ENCODE measurements at places on chromosomes 1 and 21. TPM values are rescaled to one million over a fixed set of nuclear protein-coding genes. Genes with fewer than 3 reads are reported as not detected.

The PRR9 gene
- total RNA-seq: not detected

The RNPC3 gene
- 18.7 TPM for total RNA-seq

The MUL1 gene
- total RNA-seq: 23.4 TPM

The SNIP1 gene
- total RNA-seq: 32.0 TPM

DNA sequence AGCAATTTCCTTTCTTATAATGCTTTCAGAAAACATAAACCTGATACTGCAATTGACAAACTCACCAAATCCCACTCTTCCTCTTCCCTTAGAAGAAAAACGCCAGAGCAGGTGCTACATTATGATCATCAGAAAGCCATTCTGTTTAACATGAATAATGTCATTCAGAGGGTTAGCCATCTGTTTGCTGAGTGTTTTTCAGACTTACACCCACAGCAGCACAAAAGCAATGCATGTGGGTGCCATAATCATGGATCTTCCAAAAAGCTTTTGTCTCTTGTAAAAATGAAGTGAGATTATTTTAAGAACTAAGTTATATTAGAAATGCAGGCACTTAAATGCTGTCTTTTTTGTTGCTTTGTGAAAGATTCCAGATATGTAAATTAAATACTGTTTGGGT, 204.6 kb upstream of the TMPRSS15 start:
- H3K4me1 ChIP-seq: no peaks in the 10 kb centered on the region
- H3K27me3 ChIP-seq: no peaks in the 10 kb centered on the region
- H3K27ac ChIP-seq: no peak overlapping the region
- no peak for DNase-seq
- H3K36me3 ChIP-seq: no peaks in the 10 kb centered on the region

GRCh38 chr1:161037661-161038522, 872 bp downstream of the TSTD1 start:
- H3K4me1 ChIP-seq: peaks cover 20% of the 10 kb centered on the region
- no peaks in the 10 kb centered on the region for H3K27me3 ChIP-seq
- H3K36me3 ChIP-seq: peaks cover 33% of the 10 kb centered on the region
- no peak for DNase-seq
- peak overlapping the region; percentile 76 for H3K27ac ChIP-seq

DNA sequence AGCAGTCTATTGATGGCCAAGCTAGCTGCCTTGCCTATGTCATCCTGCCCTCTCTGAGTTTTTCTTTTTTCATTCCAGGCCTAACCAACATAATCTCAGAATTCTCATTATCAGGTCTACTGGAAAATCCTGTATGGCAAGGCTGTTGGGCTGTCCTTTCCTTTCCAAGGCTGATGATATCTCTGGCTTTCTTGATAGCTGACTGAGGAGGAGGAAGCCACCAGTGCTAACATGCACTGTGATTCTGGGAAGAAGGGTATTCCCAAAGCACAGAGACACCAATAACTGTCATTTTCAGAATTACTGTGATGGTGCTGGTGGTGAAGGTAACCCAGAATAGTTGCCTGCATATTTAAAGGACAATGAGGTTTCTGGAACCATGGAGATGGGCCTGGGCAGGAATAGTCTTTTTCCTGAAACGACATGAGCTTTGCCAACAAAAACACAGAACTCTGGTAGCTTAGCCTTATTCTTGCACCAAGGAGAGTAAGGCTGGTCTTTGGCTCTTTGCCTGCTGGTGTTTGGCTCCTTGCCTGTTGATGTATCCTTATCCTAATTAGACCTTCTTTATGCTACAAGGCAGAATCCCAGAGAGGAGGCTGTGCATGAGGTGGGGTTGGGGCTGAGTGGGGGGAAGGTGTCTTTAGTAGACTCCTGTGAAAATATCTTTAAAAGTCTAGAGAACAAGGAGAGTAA, 157.4 kb downstream of the TNFSF18 start:
- no peaks in the 10 kb centered on the region for H3K36me3 ChIP-seq
- no peak overlapping the region for H3K27ac ChIP-seq
- H3K27me3 ChIP-seq: no peaks in the 10 kb centered on the region
- DNase-seq: peak; percentile 85
- H3K4me1 ChIP-seq: peaks cover 27% of the 10 kb centered on the region

The RNU1-2 gene
- total RNA-seq: 1,606 TPM

The IFI44L gene
- 8.0 TPM for total RNA-seq

DNA sequence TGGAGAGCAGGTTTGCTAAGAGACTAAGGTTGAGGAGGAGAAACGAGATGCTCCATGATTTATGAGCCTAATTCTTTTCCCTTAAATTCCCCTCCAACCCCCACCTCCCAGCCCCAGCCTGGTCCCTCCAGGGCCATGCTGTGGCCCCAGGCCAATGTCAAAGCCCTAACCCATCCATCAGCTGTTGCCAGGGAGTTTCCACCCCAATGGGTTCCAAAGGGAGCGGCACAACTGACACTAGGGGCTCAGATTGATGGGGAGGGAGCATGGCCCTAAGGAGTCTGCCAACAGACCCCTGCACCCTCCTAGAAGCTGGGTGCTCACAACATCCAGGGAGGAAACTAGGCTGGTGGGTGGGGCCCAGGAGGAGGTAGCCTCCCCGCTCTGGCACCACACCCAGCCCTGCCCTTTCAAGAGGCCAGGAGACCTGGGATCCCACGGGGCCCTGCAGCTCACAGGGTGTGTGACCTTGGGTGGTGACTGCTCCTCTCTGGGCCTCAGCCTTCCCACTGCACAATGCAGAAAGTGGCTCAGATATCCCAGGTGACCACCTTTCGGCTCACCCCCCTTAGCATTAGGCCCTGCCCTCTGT, 12.9 kb downstream of the AHDC1 start:
- no peak overlapping the region for H3K4me3 ChIP-seq
- H3K36me3 ChIP-seq: peaks cover 7% of the 10 kb centered on the region
- DNase-seq: no peak
- peaks cover 10% of the 10 kb centered on the region for H3K4me1 ChIP-seq
- no peaks in the 10 kb centered on the region for H3K27me3 ChIP-seq
- H3K27ac ChIP-seq: no peak overlapping the region

- H3K4me1 ChIP-seq: no peaks in the 10 kb centered on the region
- H3K4me3 ChIP-seq: no peak overlapping the region
- H3K27me3 ChIP-seq: peaks cover 65% of the 10 kb centered on the region
- no peaks in the 10 kb centered on the region for H3K36me3 ChIP-seq
- DNase-seq: peak; percentile 17
Measured at GRCh38 chr1:53688381-53689102, 50.4 kb downstream of the GLIS1 start.

- no peak for DNase-seq
- H3K27ac ChIP-seq: no peak overlapping the region
- no peak overlapping the region for H3K4me3 ChIP-seq
- H3K4me1 ChIP-seq: peaks cover 6% of the 10 kb centered on the region
- no peaks in the 10 kb centered on the region for H3K27me3 ChIP-seq
- no peaks in the 10 kb centered on the region for H3K36me3 ChIP-seq
Measured at GRCh38 chr1:72286401-72286800, 4.1 kb upstream of the NEGR1 start.

The MRPS6 gene
- total RNA-seq: 90.7 TPM

- no peaks in the 10 kb centered on the region for H3K27me3 ChIP-seq
- H3K36me3 ChIP-seq: no peaks in the 10 kb centered on the region
- H3K4me3 ChIP-seq: no peak overlapping the region
- no peaks in the 10 kb centered on the region for H3K4me1 ChIP-seq
- DNase-seq: no peak
Measured at GRCh38 chr1:3186526-3186921, 117.5 kb downstream of the PRDM16 start.

The PRDX1 gene
- total RNA-seq: 207 TPM

GRCh38 chr21:46202592-46203202, 18.4 kb upstream of the SPATC1L start:
- H3K4me3 ChIP-seq: no peak overlapping the region
- DNase-seq: no peak
- H3K27me3 ChIP-seq: no peaks in the 10 kb centered on the region
- no peaks in the 10 kb centered on the region for H3K4me1 ChIP-seq
- peaks cover 69% of the 10 kb centered on the region for H3K36me3 ChIP-seq
- no peak overlapping the region for H3K27ac ChIP-seq

DNA sequence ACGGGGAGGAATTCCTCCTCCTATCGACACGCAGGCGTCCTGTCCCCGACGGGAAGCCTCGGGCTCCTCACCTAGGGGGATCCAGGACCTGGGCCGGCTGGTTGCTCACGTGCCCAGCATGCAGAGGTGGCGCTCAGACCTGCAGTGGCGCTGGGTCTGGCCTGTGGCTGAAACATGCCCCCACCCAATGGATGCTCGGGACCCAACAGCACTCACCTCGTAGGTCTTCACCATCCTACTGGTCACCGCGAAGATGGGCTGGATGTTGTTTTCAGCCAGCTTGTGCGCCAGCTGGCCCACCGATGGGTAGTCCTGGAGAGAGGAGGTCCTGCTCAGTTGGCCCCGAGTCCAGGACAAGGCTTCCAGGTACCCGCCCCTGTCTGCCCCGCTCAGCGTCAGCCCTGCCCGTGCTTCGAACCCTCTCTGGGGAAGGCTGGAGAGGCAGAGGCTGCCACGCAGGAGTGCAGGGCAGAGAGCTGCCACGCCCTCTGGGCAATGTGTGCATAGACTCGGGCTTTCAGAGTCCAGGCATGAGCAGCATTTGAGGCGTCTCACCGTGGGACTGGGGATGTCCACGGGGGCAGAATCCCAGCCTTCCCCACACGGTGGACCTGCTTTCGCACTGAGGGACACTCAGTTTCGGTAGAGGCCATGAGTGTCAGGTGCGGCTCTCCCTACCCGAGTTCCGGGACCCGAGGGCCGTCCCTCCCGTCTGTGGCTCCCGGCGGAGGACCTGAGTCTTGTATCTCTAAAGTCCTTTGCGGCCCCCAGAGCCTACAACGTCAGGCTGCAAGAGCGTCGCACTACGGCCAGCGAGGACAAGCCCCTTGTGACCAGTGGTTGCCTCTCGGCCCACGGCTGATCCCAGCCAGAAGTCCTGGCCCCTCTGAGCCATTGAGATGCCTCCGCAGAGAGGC, 21.6 kb downstream of the ITGB2 start:
- no peak overlapping the region for H3K27ac ChIP-seq
- H3K27me3 ChIP-seq: no peaks in the 10 kb centered on the region
- peaks cover 8% of the 10 kb centered on the region for H3K36me3 ChIP-seq
- no peak overlapping the region for H3K4me3 ChIP-seq
- no peak for DNase-seq
- H3K4me1 ChIP-seq: no peaks in the 10 kb centered on the region

The UBL4B gene
- not detected for total RNA-seq

DNA sequence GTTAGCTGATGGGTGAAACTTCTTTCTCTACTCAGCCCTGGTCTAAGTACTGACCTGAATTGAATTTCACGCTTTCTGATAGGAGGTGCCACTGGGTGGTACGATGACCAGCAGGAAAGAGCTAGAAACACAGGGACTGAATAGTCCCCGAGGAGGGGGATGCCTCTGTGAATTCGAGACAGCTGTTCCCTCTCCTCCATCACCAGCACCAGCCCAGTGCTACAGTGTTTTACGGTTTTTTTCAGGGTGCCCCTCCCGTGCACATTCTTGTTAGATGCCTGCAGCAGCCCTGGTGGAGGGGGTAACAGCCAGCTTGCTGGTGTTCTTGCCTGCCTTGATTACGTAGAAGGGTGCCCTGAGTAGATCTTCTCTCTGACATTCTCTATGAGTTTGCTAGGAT, 7.1 kb downstream of the HUNK start:
- H3K4me1 ChIP-seq: no peaks in the 10 kb centered on the region
- DNase-seq: no peak
- H3K27me3 ChIP-seq: peaks cover 63% of the 10 kb centered on the region
- no peaks in the 10 kb centered on the region for H3K36me3 ChIP-seq
- H3K4me3 ChIP-seq: no peak overlapping the region

DNA sequence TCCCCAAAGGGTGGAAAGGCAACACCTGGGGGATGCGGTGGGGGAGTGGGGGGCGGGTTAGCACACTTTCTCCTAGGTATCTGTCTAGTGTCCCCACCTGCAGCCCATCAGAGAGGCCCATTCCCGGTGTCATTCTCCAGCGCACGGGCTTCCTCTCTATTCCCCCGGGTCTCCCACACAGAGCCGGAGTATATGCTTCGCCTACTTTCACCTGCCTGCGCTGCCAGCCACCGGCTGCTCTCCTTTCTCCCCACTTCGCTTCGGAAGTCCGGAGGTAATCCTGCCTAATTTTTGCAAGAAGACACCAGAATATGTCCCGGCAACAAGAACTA, 852 bp downstream of the RGS7 start:
- no peaks in the 10 kb centered on the region for H3K4me1 ChIP-seq
- no peaks in the 10 kb centered on the region for H3K27me3 ChIP-seq
- no peak overlapping the region for H3K27ac ChIP-seq
- H3K4me3 ChIP-seq: peak overlapping the region; percentile 45
- DNase-seq: no peak

- peaks cover 20% of the 10 kb centered on the region for H3K36me3 ChIP-seq
- peak overlapping the region; percentile 65 for H3K27ac ChIP-seq
- peaks cover 24% of the 10 kb centered on the region for H3K4me1 ChIP-seq
Measured at GRCh38 chr1:5983361-5984103, 8.7 kb downstream of the NPHP4 start.

DNA sequence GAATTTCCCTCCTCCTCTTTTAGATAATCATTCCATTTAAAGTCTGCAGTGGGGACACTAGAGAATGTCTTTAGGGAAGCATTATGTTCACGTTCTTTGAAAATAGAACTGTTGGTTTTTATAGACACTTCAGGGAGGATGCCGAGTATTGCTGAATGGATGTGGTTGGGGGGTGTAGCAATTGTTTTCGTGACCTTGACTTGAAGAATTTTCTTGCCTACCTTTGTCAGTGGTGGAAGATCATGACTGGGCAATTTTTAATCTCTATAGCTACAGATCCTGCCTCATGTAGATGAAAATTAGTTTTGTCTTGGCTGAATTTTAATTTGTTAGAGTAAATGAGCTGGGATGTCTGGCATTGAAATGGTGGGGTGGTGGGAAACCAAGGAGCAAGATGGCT, 3.8 kb downstream of the SMG7 start:
- peaks cover 28% of the 10 kb centered on the region for H3K4me1 ChIP-seq
- H3K27ac ChIP-seq: no peak overlapping the region
- peaks cover 20% of the 10 kb centered on the region for H3K36me3 ChIP-seq
- no peak for DNase-seq

The MROH7 gene
- total RNA-seq: not detected

The NUF2 gene
- total RNA-seq: 23.8 TPM

- DNase-seq: peak; percentile 74
- H3K27me3 ChIP-seq: no peaks in the 10 kb centered on the region
- no peaks in the 10 kb centered on the region for H3K4me1 ChIP-seq
- no peaks in the 10 kb centered on the region for H3K36me3 ChIP-seq
- no peak overlapping the region for H3K4me3 ChIP-seq
Measured at GRCh38 chr21:37711836-37712568, 204.3 kb downstream of the KCNJ6 start.

Data from MCF 10A (cell line).